Activated CD4-positive, alpha-beta T cell treated with anti-CD3 and anti-CD28 coated beads, Interleukin-2, amount 50 U/mL, for 4 hours (primary cell): ENCODE measurements at places on chromosomes 13 and 19.

- no peak for DNase-seq
Observed at GRCh38 chr13:68551701-68552522, 1321.8 kb upstream of the PCDH9 start.

- DNase-seq: no peak
Observed at GRCh38 chr13:108142702-108143436, 72.5 kb downstream of the LIG4 start.

- no peak for DNase-seq
Observed at GRCh38 chr13:106489849-106490568, 45.5 kb downstream of the EFNB2 start.

GRCh38 chr19:4692251-4693077 lies 22.3 kb upstream of the MYDGF start:
- DNase-seq: no peak

DNA sequence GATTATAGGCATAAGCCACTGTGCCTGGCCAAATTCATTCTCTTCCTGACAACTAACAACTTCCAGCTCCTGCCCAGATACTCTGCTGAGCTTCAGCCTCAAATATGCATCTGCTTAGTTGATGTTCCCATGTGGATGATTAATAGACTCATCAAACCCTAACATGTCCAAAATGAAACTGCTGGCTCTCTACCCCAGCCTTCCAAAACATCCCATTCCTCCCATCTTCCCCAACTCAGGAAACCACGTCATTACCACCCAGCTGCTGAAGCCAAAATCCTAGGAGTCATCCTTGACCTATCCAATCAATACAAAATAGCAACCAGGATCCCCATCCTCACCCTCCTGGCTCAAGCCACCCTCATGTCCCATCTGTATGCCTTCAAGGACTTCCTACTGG lies 20.9 kb downstream of the POU2F2 start:
- DNase-seq: no peak

- DNase-seq: no peak
Observed at GRCh38 chr13:44266772-44267171, 106.9 kb upstream of the SERP2 start.

DNA sequence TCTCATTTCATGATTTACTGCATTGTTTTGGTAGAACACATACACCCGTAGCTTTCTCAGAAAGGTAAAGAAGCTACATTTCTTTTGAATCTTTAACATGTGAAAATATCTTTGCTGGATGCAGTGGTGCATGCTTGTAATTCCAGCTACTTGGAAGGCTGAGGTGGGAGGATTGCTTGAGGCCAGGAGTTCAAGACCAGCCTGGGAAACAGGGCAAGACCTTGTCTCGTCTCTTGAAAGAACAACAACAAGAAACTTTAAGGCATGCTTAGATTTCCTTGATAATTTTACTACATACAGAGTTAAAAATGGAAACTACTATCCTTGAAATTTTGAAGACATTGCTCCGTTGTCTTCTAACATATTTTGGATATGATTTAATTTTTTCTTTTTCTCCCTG lies 7.7 kb downstream of the RNF113B start:
- no peak for DNase-seq

DNA sequence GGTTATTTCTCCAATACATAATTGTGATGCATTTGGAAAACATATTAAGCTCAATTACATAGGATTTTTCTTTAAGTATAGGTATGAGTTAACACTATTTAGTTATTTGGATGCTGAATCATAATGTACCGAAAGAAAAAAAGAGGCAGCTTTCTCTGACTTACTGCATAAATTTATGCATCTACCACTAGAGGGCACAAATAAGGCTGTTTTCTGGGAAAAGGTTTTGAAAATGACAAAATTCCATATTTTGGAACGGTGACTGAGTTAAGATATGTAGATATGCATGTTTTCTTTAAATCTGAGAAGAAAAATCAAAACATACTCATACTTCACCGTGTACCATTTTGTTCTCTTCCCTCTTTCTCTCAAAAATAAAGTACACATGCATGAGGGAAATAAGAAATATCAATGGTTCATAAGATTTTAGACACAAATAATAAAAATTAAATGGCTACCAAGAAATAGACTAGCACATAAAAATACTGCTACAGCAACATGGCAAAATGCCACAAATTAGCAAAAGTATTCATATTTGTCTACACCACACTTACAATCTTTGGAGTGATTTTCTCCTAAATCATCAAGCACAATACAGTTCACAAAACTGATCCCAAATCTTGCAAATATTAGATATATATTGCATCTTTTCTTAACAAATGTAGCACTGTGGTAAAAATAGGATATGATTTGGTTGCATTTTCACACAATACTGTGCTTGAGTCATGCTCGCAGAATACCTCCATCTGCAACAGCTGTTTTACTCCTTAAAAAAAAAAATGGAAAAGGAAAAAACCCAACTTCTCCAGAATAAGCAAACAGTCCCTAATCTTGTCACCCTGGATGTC lies 260.0 kb downstream of the FGF14 start:
- no peak for DNase-seq

- no peak for DNase-seq
Observed at GRCh38 chr19:30371161-30371836, 885 bp upstream of the ZNF536 start.

DNA sequence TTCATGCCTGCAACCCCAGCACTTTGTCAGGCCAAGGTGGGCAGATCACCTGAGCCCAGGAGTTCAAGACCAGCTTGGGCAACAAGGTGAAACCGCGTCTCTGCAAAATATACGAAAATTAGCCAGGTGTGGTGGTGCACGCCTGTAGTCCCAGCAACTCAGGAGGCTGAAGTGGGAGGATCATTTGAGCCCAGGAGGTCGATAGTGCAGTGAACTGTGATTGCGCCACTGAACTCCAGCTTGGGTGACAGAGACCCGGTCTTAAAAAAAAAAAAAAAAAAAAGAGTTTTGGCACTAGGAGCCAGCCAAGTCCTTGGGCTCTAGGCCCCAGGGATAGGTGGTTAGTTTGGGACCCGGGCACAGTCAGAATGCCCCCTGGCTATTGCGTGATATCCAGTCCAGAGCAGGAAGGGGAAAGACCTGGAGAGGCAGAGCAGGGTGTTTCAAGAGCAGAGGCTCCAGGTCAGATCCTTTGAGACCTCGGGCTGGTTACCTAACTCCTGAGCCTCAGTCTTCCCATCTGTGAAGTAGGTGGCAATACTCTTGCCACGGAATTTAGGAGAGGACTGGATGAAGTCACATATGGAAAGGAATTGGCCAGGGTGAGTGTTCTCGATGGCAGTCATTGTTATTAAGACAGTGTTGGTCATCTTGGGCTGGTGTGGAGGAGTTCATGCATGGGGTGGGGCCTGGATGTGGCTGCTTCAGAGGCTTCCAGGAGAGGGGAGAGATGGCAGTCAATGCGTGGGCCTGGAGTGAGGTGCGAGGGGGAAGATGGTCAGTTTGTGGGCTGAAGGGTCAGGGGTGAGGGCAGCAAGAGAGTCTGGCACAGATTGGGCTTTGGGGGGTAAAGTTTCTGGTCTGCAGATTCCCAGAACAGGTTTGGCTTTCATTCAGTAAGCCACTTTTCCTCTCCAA lies 2.8 kb downstream of the PPP1R37 start:
- DNase-seq: no peak

DNA sequence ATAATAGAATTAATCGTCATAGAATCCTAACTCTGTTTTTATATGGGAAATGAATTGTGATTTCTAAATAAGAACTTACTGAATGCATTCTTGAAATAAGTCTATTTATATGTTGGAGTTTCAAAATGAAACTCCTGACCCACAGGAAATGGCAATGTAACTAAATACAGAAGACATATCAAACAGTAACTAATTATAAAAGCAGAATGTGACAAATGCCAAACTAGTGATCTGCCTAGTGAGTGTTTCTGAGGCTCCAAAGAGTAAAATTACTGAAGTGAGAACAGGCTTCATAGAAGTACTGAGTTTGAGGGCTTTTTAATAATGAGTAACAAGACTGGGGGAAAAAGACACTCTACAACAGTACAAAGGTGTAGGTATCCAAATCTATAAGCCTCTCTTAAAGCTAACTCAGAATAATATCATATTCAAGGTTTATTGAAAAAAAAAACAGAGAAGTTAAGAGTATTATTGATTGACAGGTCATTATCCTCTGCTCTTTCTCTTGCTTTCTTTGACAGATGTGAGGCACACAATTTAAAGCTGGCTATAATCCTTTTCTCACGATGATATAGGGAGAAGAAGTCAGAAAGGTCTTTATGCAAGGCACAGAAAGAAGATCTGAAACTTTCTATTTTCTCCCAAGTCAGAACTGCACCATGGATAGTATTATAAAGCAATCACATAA lies 17.4 kb upstream of the ATXN8OS start:
- no peak for DNase-seq
